HS-27A (cell line): ENCODE measurements at places on chromosomes 11 and 22.

DNA sequence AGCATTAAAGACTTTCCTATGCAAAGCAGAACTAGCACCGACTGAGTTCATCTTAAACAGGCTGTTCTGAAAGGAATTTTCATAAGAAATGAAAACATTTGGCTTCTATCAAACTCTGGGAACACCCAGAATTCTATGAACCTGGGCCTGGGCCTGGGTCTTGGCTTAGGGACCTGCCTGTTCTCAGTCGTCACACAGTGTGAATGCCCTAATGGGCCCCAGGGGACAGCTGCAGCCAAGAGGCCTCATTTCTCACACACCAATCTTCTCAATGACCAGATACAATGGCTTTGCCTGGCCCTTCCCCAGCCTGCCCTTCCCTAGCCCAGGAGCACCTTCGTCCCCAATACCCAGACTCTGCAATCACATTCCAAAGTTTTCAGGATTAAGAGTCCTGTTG lies 234.9 kb upstream of the ARHGAP20 start:
- no peak for DNase-seq

- DNase-seq = no peak
Measured at GRCh38 chr22:36493690-36494110, 12.3 kb upstream of the TXN2 start.

DNA sequence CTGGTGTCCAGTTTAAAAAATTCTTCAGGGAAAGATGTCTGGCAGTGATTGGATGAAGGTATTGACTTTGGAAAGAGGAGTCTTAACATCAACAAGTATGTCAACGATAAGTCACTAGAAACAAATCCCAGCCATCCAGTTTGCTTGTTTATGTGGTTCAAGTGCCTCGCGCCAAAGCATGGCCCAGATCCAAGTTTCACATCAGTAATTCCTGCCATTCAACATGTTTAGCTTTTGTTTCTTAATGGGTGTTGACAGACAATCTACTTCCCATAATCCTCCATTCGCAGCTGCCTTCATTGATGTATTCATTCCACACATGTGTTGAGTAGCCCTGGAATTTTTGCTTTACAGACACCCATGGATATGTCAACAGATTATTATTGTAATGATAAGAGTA lies 77.8 kb downstream of the UBASH3B start:
- no peak for DNase-seq

DNA sequence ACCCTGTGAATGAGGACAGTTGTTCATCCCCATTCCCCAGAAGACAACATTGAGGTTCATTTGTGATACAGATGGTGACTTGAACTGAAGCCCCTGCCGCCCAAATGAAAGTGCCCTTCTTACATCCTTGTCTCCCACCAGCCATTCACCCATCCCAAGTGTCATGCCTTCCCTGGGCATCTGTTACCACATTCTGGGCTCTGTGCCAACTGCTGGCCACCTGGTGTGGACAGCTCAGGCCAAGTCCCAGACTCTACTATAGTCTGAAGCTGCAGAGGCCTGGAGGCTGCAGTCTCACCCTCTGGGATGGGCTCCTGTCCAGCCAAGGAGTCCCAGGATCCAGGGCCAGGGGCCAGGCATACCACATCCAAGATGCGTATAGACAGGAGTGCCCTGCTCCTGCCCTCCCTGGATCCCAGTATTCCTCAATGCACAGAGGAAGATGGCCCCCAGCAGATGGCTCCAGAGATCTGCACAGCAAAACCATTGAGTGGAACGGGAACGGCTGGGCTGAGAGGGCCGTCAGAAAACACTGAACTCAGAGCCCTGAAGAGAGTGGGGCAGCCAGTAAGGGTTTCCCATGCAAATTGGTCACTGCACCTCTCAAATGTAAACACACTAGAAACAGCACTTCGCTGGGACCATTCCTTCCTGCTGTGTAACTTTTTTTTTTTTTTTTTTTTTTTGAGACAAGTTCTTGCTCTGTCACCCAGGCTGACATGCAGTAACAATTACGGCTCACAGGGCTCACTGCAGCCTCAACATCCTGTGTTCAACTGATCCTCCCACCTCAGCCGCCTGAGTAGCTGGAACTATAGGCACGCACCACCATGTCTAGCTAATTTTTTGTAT lies 22.8 kb downstream of the ARRB1 start:
- DNase-seq = peak; percentile 72

GRCh38 chr22:41931701-41932269 lies 5.2 kb upstream of the TNFRSF13C start:
- DNase-seq = no peak

GRCh38 chr22:36297568-36297967 lies 44.6 kb downstream of the APOL1 start:
- DNase-seq = no peak

- no peak for DNase-seq
Measured at GRCh38 chr22:46507451-46508425, 29.7 kb downstream of the CELSR1 start.

DNA sequence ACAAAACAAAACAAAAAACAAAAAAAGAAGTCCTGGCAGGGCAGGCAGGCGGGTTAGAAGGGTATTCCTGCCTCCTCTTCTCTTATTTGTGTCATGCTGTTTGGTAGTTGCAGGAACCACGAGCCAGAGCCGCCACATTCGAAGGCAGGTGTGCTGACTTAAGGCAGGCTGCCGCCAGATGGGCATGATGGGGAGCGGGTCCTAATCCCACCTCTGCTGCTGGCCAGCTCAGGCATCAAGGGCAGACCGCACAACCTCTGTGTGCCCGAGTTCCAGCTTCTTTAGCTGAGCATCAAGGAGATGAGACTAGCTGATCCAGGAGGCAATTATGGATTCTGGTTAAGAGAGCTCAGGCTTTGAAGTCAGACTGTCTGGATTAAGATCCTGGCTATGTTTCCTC lies 12.1 kb downstream of the OAF start:
- no peak for DNase-seq

GRCh38 chr22:37304595-37305343 lies 22.5 kb downstream of the CYTH4 start:
- no peak for DNase-seq

DNA sequence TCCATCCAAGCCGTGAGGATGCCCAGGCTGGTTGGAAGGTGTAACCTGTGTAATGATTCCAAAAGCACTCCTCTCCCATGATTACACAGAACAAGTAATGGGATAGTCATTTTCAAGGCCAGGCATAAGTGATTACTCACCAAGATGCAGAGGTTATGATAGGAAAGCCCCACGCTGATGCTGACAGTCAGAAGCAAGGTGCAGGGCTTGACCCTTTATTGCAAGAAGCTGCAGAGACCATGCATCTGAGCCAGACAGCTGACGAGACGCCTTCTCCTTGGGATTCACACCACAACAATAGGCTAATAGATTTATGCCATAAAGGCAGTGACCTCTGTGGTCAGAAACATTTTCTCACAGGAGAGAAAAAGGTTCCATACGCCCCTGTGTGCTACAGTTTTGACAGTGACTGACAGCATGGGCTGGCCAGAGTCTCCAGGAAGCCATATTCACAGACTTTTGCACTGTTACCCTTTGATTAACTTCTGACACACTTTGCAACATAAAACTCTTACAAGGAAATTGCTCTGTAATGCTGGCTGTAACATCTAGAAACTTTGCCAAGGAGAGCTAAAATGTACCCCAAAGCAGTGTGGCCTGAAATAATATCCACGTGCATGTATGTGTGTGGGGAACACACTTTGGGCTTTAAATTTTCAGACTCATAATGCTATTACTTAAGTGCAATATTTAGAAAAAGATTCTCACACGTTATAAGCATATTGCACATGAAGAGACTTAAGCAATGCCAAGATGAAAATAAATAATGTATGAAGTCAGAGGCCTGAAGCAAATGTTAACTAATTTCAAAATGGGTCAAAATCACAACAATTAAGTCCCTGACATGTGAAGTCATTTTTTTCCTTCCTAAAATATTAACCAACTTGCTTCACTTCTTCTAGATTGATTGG lies 1079.0 kb upstream of the TENM4 start:
- DNase-seq = no peak

- peak; percentile 97 for DNase-seq
Measured at GRCh38 chr11:64868904-64869570, 9.4 kb downstream of the EHD1 start.

GRCh38 chr11:4050138-4050537 lies 44.5 kb upstream of the RRM1 start:
- DNase-seq = no peak

- DNase-seq = no peak
Measured at GRCh38 chr22:37442537-37442936, 15.3 kb upstream of the ELFN2 start.

GRCh38 chr22:26556904-26557303 lies 33.0 kb downstream of the TPST2 start:
- no peak for DNase-seq

DNA sequence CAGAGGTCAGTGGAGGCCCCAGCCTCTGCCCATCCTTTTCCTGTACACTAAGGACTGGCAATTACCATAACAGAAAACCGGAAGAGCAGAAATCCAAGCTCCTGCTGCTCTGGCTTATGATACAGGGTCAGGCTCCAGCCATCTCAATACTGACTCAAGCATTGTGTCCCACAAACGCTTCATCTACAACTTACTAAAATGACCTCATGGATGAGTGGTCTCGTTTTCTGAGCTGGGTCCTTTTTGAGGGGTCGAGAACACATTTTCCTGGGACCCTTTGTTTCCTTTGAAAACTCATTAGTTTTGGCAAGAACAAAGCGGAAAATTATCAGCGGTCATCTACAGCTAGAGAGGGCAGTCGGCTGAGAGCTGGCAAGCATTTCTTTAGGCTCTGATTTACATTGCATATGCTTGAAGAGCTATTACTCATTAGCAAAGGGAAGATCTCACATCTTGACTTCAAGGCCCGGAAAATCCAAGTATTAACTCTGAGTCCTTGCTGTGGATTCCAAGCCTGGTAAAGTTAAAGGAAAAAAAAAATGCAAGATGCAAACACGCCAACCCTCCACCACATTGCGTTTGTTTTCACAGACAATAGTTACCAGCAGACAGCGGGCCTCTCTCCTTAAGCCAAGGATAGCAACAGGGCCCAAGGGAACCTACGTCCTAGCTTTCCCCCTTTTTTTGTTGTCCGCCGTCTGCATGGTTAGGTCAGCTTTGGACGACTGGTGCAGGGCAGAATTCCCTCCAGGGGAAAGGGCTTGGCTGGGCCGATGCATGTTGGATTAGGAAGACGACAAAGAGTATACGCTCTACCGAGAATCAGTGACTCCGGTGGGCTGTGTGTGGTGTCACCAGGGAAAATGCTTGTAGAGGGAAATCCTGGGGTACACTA lies 1.8 kb downstream of the TESMIN start:
- no peak for DNase-seq

- no peak for DNase-seq
Measured at GRCh38 chr11:86124251-86125233, 55.7 kb upstream of the PICALM start.

GRCh38 chr22:25701056-25701780 lies 40.8 kb upstream of the MYO18B start:
- no peak for DNase-seq

GRCh38 chr22:46436595-46437175 lies 100.7 kb downstream of the CELSR1 start:
- no peak for DNase-seq

- DNase-seq = no peak
Measured at GRCh38 chr11:126345759-126346585, 9.5 kb upstream of the ST3GAL4 start.

DNA sequence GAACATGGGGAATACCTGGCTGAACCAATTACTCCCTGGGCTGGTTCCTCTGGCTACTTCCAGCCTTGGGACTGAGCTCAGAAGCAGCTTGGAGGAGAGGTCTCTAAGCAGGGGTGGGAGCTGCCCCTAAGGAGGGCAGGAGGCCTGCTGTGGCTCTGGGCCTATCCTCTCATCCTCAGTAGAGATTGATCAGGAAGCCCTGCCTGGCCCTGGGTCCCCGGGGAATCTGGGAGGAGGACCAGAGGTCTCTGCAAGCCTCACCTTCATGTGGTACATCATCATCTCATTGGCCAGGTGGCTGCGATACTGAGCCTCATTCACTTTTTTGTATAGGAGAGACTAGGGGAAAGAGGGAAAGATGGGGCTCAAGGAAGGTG lies 91.1 kb downstream of the PDE2A start:
- DNase-seq = no peak

DNA sequence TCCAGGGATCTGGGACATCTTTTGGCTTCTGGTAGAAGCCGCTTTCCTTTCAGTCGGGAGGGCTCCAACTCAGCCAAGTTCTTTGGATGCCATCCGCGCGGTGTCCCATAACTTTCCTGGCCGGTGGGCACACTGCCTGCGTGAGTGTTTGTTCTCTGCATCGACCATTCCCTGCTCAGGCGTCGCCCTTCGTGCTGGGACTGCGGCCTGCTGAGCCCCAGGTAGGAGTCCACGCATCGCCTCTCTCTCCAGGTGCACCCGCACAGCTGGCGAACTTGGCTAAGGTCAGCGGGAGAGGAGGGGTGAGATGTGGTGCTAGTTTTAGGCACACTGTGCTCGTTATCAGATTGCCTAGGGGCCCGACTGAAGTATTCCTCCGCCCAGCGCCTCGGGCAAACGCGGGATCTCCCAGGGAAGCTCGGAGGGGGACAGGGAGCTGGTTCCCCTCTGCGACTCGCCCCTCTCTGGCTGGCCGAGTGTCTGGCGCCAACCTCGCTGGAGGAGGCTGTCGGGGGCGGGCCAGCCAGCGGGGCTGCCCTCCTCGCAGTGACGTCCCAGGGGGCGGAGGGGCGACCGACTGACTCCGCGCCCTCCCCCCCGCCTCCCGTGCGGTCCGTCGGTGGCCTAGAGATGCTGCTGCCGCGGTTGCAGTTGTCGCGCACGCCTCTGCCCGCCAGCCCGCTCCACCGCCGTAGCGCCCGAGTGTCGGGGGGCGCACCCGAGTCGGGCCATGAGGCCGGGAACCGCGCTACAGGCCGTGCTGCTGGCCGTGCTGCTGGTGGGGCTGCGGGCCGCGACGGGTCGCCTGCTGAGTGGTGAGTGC lies at the start of gene LAYN:
Gene LAYN (plus strand): TSS at position 607 of the 823 bp plus-strand sequence. CDS start 124 bp downstream, at position 731.
- DNase-seq = no peak

DNA sequence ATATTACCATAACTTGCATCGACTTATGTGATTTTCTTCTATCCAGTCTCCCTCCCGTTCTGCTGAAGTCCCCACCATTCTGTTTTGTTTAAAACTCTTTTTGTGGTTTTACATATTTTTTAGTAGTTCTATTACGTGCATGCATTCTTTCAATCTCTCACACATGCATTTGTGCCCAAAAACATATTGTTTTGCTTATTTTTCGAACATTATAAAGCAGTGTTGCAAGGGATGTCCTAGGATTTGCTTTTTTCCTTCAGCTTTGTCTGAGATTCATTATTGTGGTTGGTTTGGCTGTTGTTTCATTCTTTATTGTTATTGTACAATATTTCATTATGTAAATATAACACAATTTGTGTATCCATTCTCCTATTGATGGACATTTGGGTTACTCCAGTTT lies 235.7 kb downstream of the DYNC2H1 start:
- no peak for DNase-seq

- no peak for DNase-seq
Measured at GRCh38 chr11:28606930-28607329, 498.7 kb downstream of the METTL15 start.

DNA sequence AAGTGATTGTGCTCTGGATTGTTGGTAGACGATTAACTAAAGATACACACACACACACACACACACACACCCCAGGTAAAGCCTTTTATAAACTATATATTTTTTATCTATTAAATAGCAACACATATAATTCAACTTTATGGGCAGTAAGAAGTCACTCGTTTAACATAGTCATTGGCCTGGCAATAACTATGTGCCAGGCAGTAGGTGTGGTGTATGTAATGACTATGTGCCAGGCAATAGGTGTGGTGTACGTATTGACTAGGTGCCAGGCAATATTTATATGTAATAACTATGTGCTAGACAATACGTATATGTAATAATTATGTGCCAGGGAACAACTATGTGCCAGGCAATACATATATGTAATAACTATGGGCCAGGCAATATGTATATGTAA lies 40.0 kb upstream of the TENM4 start:
- no peak for DNase-seq
